ENCODE measurements at places on chromosomes 5 and 9. TPM values are rescaled to one million over a fixed set of nuclear protein-coding genes. Genes with fewer than 3 reads are reported as not detected.
A peak's percentile ranks its signal among the peaks of the same experiment; 100 is the strongest.

Gene FOXI1
- total RNA-seq: not detected

Gene STKLD1
- 1.4 TPM for total RNA-seq

Gene ORM2
- not detected for total RNA-seq

Gene ZNF883
- total RNA-seq: 0.69 TPM

Gene FAM153A
- not detected for total RNA-seq

GRCh38 chr5:128965011-128965637 is at the start of gene SLC27A6:
SLC27A6 (plus strand) TSS chr5:128965488; CDS start chr5:128966138, 650 bp downstream.
- DNase-seq: no peak

- DNase-seq: no peak
Observed at GRCh38 chr5:81006947-81007636, 46.9 kb downstream of the RASGRF2 start.

- no peak for DNase-seq
Observed at GRCh38 chr5:124783794-124784193, 37.4 kb upstream of the ZNF608 start.

DNA sequence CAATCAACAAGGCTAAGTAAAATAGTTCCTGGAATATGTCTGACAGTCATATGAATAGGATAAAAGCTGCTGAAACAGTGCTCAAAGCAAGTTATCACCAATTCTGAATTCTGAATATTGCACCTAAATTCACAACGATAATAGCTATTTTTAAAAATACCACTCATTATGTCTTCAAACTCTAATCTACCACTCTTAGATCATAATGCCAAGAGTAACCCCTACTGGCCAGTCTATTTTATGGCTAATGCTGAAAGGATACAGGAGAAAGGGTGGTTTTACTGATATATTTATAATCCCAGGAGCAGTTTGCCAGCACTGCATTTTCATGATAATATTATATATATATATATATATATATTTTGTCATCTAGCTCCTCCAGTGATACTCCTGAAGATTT is 232.8 kb downstream of the PDE4D start:
- peak; percentile 57 for DNase-seq

- no peak for DNase-seq
Observed at GRCh38 chr5:53984971-53985370, 325.4 kb downstream of the ARL15 start.

- peak; percentile 79 for DNase-seq
Observed at GRCh38 chr9:98790842-98791607, 5.3 kb downstream of the ANKS6 start.

DNA sequence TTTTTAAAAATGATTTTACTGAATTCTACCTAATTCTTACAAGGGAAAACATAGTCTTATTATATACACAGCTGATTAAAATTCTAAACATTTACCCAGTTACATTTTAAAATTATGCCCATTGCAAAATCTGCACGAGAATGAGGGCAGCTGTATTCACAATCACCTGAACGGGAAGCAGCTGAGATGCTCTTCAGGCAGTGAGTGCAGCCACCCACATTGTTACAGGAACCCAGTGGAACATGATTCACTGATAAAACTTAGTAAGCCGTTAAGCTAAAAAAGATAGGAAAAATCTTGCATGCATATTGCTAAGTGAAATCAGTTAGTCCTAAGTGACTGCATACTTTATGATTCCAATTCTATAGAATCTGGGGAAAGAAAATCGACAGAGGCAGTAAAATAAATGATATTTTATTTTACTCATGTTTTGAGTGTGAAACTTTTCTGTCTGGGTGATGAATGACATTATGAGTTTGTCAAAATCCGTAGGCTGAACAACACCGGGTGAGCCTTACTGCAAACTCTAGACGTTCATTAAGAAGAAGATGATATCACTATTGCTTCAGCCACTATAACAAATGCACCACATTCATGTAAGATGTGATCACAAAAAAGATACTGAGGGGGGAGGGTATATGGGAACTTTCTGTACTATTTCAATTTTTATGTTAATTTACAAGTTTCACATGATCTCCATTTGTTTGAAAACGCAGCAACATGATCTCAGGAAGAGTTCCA is 39.1 kb upstream of the FLT4 start:
- DNase-seq: no peak

GRCh38 chr5:158559066-158559465 is 540.6 kb downstream of the EBF1 start:
- DNase-seq: no peak
